ENCODE measurements at places on chromosomes 1 and 21.
A peak's percentile ranks its signal among the peaks of the same experiment; 100 is the strongest.

DNA sequence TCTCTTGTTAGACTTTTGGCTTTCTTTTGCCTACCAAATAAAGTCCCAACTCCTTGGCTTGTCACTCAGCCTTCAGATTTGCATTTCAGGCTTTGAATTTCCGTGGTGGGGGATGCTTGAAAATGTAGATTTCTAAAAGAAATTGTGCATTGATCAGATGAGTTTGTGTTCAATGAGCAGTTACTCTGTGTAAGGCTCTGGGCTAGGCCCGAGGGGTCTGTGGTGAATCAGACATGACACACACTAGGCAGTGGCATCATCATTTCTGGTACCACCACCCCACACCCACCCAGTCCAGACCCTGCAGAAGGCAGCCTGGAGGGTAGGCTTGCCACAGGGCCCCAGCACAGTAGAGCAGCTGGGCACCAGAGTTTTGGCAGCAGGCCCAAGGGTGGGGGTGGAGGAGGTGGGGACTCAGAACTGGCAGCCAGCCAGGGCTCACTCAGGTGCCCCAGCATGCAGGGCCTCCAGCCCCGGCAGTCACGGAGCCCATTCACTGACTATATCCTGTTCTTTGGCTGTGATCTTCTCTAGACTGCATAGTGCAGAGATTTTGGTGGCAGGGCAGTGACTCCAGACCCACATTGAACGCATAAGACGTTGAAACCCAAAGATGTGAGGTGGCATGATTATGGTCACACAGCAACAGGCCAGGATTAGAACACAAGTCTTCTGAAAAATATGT is 97.2 kb upstream of the ARTN start:
- DNase-seq: peak; percentile 47

DNA sequence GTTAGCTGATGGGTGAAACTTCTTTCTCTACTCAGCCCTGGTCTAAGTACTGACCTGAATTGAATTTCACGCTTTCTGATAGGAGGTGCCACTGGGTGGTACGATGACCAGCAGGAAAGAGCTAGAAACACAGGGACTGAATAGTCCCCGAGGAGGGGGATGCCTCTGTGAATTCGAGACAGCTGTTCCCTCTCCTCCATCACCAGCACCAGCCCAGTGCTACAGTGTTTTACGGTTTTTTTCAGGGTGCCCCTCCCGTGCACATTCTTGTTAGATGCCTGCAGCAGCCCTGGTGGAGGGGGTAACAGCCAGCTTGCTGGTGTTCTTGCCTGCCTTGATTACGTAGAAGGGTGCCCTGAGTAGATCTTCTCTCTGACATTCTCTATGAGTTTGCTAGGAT is 7.1 kb downstream of the HUNK start:
- DNase-seq: no peak

GRCh38 chr1:7670334-7671145 is 100.6 kb upstream of the VAMP3 start:
- no peak for DNase-seq

DNA sequence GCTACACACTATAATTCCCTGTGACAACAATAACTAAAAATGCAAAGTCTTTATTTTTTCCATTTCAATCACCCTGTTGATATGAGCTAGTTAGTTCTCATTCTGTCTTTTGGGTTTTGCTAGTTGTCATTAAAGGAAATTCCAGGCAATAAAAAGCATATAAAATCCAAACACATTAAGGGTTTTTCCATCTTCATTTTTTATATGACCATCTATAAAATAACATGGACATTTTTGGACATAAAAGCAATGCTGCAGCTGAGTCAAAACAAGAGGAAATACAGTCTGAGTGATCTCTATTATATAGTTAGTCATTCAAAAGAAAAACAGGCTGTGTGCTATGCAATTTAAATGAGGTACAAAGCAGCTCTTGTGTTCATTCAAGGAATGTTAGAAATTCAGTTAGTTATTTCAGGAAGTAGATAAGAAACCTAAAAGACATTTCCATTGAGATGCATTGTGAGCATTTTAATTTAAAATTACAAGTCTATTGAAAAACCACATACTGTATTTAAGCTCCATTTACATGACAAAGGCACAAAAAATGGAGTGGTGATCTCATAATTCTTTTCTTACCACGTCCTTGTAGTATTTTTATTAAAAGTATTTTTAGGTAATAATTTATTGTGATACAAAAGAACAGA is 67.3 kb upstream of the BCL10 start:
- DNase-seq: no peak

- DNase-seq: no peak
These were observed 51.5 kb upstream of the RUNX3 start for GRCh38 chr1:24981631-24982005.

Data from stimulated activated CD4-positive, alpha-beta T cell treated with anti-CD3 and anti-CD28 coated beads, Interleukin-15, amount 100 ng/mL, for 48 hours (primary cell).